ENCODE measurements at places on chromosomes 4 and X.

GRCh38 chrX:13843150-13843721 lies 26.3 kb upstream of the GPM6B start:
- no peak for DNase-seq

GRCh38 chrX:113399506-113400192 lies 559.0 kb upstream of the AMOT start:
- no peak for DNase-seq

- no peak for DNase-seq
These were observed 86.9 kb downstream of the TMEM164 start for GRCh38 chrX:110089656-110090403.

GRCh38 chrX:78123190-78123589 lies 16.3 kb downstream of the TAF9B start:
- DNase-seq, result no peak

DNA sequence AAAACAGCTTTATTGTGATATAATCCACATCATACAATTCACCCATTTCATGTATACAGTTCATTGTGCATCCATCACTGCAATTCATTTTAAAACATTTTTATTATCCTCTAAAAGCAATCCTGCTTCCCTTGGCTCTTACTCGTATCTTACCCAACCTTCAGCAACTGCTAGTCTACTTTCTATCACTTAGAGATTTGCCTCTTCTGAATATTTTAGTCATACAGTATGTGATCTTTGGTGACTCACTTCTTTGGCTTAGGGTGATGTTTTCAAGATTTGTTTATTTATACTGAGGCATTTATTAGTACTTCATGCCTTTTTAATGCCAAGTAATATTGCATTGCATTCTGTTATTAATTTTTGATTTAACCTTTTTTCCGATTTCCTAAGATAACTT lies 15.0 kb upstream of the MSMO1 start:
- DNase-seq, result no peak

Data from T-helper 17 cell (primary cell).